ENCODE measurements at places on chromosomes 7 and 10. TPM values are rescaled to one million over a fixed set of nuclear protein-coding genes. Genes with fewer than 3 reads are reported as not detected.

DNA sequence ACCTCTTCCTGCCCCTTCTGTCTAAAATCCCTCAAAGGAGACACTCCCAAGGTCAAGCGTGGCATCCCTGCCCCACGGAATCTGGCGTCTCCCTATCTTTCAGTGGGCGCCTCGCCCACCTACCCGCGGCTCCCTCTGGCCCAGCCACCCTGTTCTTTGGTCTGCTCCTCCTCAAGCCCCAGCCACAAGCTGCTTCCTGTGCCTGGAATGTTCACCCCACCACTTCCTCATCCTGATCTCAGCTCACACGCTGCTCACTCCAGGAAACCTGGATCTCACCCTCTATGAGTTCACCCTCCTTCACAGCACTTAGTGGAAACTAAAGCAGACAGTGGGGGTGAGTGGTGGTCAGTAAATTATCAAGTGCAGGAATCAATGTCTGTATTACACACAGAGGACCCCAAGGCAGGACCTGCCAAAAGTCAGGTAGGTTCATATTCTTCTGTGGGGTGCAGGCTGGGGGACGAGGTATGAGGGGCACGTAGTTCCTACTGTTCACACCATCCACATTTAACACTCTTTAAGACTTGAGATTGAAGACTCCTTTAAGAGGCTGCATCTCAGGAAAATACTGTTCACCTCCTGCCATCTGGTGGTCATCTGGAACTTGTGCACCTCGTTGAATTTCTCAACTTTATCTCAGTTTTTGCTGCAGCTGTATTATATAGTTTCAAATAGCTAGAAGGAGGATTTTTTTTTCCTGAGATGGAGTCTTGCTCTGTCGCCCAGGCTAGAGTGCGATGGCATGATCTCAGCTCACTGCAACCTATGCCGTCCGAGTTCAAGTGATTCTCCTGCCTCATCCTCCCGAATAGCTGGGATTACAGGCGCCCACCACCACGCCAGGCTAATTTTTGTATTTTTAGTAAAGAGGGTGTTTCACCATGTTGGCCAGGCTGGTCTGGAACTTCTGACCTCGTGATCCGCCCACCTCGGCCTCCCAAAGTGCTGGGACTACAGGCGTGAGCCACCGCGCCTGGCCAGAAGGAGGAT is 166.6 kb downstream of the ARHGAP21 start:
- peak; percentile 83 for DNase-seq

- DNase-seq = peak; percentile 19
Measured at GRCh38 chr7:45609180-45609579, 35.0 kb downstream of the ADCY1 start.

- DNase-seq = peak; percentile 81
Measured at GRCh38 chr7:1176891-1177373, 16.9 kb upstream of the ZFAND2A start.

GRCh38 chr10:12869427-12869826 is 132.1 kb downstream of the CCDC3 start:
- DNase-seq = no peak

GRCh38 chr10:132400547-132401151 is 3.6 kb downstream of the PWWP2B start:
- DNase-seq = peak; percentile 59

GRCh38 chr7:134941185-134941900 is 45.0 kb upstream of the AGBL3 start:
- DNase-seq = no peak

DNA sequence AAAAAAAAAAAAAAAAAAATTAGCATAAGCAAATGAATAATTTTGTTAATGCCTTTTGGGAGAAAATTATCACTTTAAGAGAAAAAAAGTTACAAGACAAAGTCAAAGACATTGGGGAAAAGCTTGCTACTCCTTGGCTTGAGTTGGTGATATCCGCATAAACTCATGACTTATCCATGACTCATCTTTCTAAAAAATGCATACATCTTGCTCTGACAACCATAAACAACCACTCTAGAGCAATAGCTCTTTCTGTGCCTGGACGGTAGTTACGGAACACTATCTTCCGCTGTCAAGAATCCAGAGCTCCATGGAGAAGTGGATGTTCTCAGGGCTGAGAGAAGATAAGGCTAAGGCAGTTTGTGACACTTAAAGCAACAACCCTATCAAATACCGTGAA is 281.1 kb upstream of the PFKP start:
- no peak for DNase-seq

DNA sequence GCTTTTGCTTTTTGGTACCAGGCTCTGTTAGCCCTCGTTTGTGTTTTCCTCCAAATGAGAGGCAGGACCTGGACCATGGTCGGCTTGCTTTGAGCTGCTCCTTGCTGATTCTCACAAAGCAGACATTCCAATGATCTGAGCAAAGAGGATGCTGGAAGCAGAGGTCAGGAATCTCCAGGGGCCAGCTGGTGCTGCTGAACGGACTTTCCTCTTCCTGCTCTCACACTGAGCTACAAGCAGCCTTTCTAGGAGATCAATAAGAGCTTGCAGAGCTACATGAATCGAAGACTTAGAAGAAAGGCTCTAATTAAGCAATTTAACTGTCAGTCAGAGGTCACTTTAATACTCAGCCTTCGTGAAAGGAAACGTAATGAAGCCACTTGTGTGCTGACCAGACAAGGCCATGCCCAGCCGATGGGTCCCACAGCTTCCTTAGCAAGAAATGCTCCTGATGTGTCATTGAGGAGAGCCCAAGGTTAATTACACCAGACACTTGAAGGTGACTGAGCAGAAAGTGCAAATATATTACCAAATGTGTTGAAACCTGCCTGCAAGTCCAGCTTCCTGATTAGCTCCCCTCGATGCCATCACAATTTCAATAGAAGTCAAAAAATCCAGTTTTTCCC is 151.3 kb upstream of the RSU1 start:
- peak; percentile 77 for DNase-seq

The SLC26A3 gene
- not detected for total RNA-seq

The AKR1D1 gene
- total RNA-seq = not detected

The STK17A gene
- total RNA-seq = 33.0 TPM
